Karpas-422 (cell line): ENCODE measurements at places on chromosomes 1 and 21. TPM values are rescaled to one million over a fixed set of nuclear protein-coding genes. Genes with fewer than 3 reads are reported as not detected.

- DNase-seq: no peak
These were observed 5.6 kb downstream of the C1orf53 start for GRCh38 chr1:197907846-197908616.

- DNase-seq: no peak
These were observed 267.4 kb downstream of the KCNH1 start for GRCh38 chr1:210866532-210866931.

GRCh38 chr1:237910834-237911233, 20.1 kb upstream of the ZP4 start:
- DNase-seq: no peak

DNA sequence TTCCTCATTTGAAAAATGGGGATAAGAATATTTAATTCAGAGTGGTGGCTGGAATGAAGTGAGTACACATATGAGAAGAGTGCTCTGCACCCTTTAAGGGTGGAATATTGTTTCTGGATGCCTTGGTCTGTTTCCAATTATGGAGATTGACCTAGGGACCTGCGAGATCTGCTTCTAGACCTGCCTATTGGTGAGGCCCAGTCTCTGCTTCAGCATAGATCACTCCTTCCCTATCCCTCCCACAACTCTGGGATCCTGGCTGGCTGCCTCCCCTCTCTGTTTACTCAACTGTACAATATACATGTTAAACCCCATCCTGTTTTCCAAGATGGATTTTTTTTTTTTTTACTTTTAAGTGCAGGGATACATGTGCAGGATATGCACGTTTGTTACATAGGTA, 6.4 kb upstream of the LDLRAD1 start:
- no peak for DNase-seq

DNA sequence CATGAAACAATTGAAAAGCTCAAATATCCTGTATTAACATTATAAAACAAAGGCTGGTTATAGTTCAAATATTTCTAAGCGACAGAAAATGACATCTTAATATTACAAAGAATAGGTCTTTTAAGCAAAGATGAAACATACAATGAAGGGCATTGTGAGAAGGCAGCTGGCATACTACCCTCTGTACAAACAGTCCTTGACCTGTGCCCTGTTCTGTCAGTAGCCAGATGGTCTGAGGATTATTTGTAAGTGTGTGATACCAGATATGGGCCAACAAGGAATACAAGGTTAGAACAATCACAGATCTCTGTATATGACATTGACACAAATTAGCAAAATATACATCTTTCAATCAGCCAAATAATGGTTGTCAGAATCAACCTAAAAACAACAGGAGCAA, 1350.4 kb downstream of the AMY1C start:
- no peak for DNase-seq

- DNase-seq: peak; percentile 49
These were observed 470 bp upstream of the MTMR11 start for GRCh38 chr1:149936992-149937705.

- DNase-seq: peak; percentile 89
These were observed 1.1 kb upstream of the CIART start for GRCh38 chr1:150281221-150281757.

UBE2U gene
- not detected in 2 replicates for total RNA-seq

MIXL1 gene
- total RNA-seq: 9.2 and 20.8 TPM in 2 replicates

OPRD1 gene
- total RNA-seq: not detected in 2 replicates

ELAPOR1 gene
- total RNA-seq: 0.22 and 4.7 TPM in 2 replicates

ZBTB8B gene
- not detected in 2 replicates for total RNA-seq

PTGS2 gene
- not detected in 2 replicates for total RNA-seq
